ENCODE measurements at places on chromosomes 6 and 20. TPM values are rescaled to one million over a fixed set of nuclear protein-coding genes. Genes with fewer than 3 reads are reported as not detected.

NAPB gene
- total RNA-seq = 7.6 TPM

MCM9 gene
- 14.4 TPM for total RNA-seq

MYLIP gene
- 11.4 TPM for total RNA-seq

ECT2L gene
- not detected for total RNA-seq

TCP11 gene
- total RNA-seq = not detected

PDYN gene
- total RNA-seq = not detected

TRIM31 gene
- total RNA-seq = not detected
